ENCODE measurements at places on chromosomes 7 and 10. TPM values are rescaled to one million over a fixed set of nuclear protein-coding genes. Genes with fewer than 3 reads are reported as not detected.

Gene SORBS1
- total RNA-seq: 1.0 TPM

Gene CDNF
- total RNA-seq: 2.9 TPM

GRCh38 chr10:77661674-77662073, 24.1 kb upstream of the KCNMA1 start:
- no peak for DNase-seq

Gene PRF1
- not detected for total RNA-seq

Gene PTPRZ1
- 9.8 TPM for total RNA-seq

Gene FAM25A
- total RNA-seq: not detected

GRCh38 chr7:130560972-130561371, 69.1 kb downstream of the MEST start:
- peak; percentile 59 for DNase-seq

- no peak for DNase-seq
Measured at GRCh38 chr7:47303695-47304453, 278.0 kb downstream of the TNS3 start.

DNA sequence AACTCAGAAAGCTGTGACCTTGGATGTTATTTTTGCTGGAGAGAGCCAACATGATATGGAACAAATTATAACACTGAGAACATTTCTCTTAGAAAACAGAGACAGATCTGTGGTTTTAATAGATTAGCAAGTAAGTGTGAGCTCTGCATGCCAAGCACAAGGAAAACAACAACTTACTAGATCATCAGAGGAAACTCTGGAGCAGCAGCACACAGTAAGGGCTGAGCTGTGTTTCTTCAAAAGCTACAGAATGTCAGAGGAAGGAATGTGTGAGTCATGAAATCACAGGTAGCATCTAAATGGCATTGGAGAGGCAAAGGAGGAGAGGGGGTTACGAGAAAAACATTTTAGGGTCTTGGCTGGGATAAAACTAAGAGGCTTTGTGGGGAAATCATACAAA, 283.4 kb upstream of the FZD8 start:
- DNase-seq: no peak

DNA sequence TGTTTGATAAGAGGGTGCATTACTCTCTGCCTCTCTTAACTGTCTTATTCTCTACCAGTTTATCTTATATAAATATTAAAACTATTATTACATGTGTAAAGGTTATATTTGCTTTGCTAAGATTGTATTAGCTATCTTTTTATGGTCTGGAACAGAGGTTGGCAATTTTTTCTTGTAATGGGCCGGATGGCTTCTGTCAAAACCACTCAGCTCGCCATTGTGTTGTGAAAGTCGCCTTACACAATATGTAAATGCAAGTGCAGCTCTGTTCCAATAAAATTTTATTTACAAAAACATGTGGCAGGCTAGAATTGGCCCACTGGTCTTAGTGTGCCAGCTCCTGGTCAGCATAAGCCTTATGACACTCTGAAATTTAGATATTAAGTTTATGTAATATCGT, 185.8 kb downstream of the SDK1 start:
- peak; percentile 3 for DNase-seq

DNA sequence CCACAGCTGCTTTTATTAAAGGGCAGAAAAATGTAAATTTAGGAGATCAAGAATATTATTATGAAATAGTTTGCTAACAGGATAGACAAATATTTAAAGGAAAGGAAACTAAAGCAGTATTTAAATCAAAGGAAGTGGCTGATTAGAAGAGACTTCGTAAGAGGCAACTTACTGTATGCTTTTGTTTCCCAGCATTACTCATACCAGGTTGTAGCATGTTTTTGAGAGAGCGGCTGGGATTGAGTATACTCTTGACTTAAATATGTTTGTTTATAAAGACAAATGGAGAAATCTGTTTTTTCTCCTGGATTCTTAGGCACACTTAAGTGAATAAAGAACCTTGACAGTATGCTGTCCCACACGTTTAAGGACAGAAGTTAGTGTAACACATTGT, 293.7 kb downstream of the ZNF248 start:
- no peak for DNase-seq

Gene TMEM176B
- not detected for total RNA-seq

Gene IFIT1B
- not detected for total RNA-seq

- peak; percentile 94 for DNase-seq
Measured at GRCh38 chr7:80918909-80919721, at the start of gene SEMA3C. SEMA3C (minus strand) TSS chr7:80919051; CDS start chr7:80916781, 2,270 bp downstream.

- DNase-seq: no peak
Measured at GRCh38 chr7:2980401-2981102, 63.1 kb downstream of the CARD11 start.

GRCh38 chr7:2541291-2542010, 13.9 kb downstream of the BRAT1 start:
- DNase-seq: no peak

Gene MKI67
- total RNA-seq: 81.4 TPM

DNA sequence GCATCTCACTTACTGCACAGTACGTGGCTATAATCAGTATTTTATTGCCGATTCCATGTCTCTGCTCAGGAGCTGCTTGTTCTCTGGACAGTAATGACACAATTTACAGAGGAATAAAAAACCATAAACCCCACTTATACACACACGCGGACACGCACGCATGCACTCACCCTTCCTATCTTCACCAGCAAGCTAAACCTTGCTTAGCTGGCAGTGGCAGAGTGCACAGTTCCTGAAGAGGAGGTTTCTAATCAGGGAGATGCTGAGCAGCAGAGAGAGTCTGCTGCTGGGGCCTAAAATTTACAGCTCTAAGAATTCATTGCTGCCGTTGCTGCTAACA, 66.3 kb downstream of the SND1 start:
- DNase-seq: no peak

DNA sequence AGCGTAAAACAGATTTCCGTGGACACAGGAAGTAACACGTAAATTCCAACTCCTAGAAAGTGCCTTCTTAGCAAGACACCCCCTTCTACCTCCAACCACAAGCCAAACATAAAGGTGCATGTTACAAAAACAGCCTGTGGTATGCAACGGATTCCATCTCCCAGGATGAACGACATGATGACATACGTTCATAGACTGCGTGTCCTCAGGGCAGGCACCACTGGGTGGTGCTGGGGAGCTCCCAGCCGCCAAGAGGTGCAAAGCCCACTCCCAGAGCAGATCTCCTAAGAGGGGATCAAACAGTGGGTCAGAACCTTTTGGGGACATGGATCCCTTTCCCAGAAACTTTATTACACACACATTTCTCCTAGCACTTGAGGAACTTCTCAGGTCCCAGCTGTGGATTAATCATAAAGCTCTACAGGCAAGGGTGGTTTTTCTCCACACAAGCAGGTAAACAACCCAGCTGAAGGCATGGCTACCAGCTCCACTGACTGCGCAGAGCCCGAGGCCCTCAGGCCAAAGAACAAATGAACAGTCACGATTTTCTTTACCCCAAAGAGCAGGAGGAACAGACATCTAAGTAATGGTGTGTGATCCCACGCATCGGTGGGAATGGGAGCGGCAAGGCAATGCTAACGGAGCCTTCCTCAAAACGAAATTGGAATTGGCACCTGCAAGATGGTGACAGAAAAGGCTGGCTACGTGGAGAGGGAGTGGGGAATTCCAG, 13.8 kb downstream of the PSAP start:
- DNase-seq: peak; percentile 27

GRCh38 chr7:69654381-69654780, 56.1 kb downstream of the AUTS2 start:
- DNase-seq: no peak
